Activated CD8-positive, alpha-beta T cell treated with anti-CD3 and anti-CD28 coated beads, Interleukin-2, amount 10 ng/mL, durations not matched to agents 7 days and 5 days (primary cell): ENCODE measurements at places on chromosomes 2 and 18.

DNA sequence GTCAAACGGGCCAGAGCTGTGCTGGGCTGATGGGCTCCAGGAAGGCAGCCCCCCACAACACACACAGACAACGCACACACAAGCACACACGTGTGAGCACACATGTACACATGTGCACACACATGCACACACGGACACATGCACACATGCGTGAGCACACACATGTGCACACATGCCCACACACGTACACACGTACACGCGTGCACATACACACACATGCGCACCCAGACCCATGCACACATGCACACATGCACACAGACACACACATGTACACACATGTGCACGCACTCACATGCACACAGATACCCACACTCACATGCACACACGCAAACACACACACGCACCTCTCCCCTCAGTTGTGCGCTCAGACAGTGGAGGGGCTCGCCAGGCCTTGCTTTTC lies 31.2 kb upstream of the HPCAL1 start:
- no peak overlapping the region for H3K4me3 ChIP-seq
- peaks cover 6% of the 10 kb centered on the region for H3K4me1 ChIP-seq
- H3K27me3 ChIP-seq = peaks cover 2% of the 10 kb centered on the region

- no peak for DNase-seq
- H3K36me3 ChIP-seq = no peaks in the 10 kb centered on the region
- no peaks in the 10 kb centered on the region for H3K27me3 ChIP-seq
These were observed 83.1 kb downstream of the FIGN start for GRCh38 chr2:163652751-163653150.

GRCh38 chr2:132804051-132804450 lies 134.0 kb upstream of the LYPD1 start:
- DNase-seq = no peak
- H3K36me3 ChIP-seq = no peaks in the 10 kb centered on the region
- no peaks in the 10 kb centered on the region for H3K4me1 ChIP-seq
- no peak overlapping the region for H3K4me3 ChIP-seq

- H3K36me3 ChIP-seq = no peaks in the 10 kb centered on the region
- no peak for DNase-seq
- H3K4me3 ChIP-seq = no peak overlapping the region
These were observed 782.3 kb downstream of the LRP1B start for GRCh38 chr2:141348481-141348880.

DNA sequence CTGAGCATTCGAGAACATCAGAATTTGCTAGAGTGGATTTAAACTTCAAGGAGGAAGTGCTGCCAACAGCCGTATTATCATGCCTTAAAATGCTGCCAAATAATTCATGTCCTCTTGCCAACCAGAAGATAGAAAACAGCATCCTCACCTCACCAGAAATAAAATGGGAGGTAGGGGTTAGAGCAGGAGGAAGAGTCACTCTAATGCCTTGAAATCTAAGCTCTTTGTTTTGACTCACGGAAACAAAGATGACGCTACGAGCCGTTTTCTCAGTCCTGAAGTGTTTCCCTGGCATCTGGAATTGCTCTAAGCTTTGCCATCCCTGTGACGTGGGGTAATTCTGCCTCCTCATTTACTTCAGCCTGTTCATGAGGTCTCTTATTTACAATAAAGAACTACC lies 97.1 kb downstream of the PRPF40A start:
- no peak overlapping the region for H3K4me3 ChIP-seq
- no peak overlapping the region for H3K27ac ChIP-seq
- no peaks in the 10 kb centered on the region for H3K4me1 ChIP-seq

DNA sequence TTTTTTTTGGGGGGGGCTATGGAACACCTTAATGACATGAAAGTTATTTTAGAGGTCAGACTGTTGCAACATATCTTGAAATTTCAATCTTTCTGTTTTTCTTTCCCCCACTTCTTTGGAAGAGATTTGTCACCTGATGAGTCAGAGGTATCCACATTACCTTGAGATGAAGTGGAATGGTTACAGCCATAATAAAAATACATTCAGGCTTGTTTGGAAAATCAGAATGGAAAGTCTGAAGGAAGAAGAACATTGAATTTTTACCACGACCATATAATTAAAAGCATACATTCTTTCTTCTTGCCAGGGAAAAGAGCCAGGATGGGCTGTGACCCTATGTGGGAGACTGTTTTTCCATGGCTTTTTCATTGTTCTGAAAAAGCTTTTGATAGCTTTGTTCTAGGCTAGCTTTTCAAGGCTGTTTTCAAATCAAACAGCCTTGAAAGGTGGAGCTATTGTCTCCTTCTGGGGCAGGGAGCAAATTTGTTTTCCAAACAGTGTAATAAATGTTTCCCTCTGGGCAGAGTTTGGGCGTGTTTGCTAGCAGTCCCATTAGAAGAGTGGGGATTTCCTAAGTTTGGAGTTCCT lies 2.3 kb upstream of the GTF3C3 start:
- no peak for DNase-seq
- H3K36me3 ChIP-seq = peaks cover 19% of the 10 kb centered on the region
- H3K4me3 ChIP-seq = no peak overlapping the region
- peaks cover 18% of the 10 kb centered on the region for H3K27me3 ChIP-seq
- no peak overlapping the region for H3K27ac ChIP-seq

- no peak for DNase-seq
- H3K27me3 ChIP-seq = peaks cover 46% of the 10 kb centered on the region
- H3K27ac ChIP-seq = no peak overlapping the region
- H3K4me3 ChIP-seq = no peak overlapping the region
- H3K4me1 ChIP-seq = no peaks in the 10 kb centered on the region
- no peaks in the 10 kb centered on the region for H3K36me3 ChIP-seq
These were observed 2.7 kb downstream of the KLHL14 start for GRCh38 chr18:32770054-32770665.

GRCh38 chr2:220194630-220195584 lies 567.5 kb downstream of the SLC4A3 start:
- H3K27me3 ChIP-seq = no peaks in the 10 kb centered on the region
- no peaks in the 10 kb centered on the region for H3K36me3 ChIP-seq
- no peak for DNase-seq
- H3K4me1 ChIP-seq = no peaks in the 10 kb centered on the region
- no peak overlapping the region for H3K27ac ChIP-seq

DNA sequence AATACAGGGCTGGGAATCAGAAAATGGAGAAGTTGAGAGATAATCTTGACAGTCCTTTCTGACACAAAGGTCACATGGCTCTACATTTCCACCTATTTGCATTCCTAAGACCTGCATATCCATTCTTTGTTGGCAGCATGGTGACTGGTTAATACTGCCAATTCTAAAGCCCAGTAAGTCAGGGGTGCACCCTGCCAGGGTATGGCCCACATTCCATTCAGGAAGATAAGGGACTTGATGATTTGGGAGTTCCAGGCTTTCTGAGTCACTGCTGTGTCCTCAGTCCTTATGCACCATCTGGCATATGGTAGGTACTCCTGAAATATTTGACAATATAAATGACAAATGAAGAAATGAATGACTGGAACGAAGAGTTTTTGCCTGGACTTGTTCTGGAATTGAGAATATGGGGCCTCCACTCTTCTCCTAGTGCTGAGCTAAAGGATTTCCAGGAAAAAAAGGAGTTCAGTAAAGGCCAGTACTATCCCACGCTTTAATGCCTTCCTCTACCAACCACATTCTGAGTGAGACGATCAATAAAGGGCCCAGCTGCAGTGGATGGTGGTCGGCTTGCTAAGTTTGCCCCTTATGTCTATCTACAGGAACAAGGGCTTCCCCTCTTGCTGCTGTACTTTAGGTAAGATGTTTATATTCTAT lies 31.7 kb upstream of the EIF2AK3 start:
- no peak overlapping the region for H3K27ac ChIP-seq
- H3K4me3 ChIP-seq = no peak overlapping the region
- H3K4me1 ChIP-seq = no peaks in the 10 kb centered on the region
- H3K36me3 ChIP-seq = no peaks in the 10 kb centered on the region
- DNase-seq = no peak
